ENCODE measurements at places on chromosomes 2 and 18.

DNA sequence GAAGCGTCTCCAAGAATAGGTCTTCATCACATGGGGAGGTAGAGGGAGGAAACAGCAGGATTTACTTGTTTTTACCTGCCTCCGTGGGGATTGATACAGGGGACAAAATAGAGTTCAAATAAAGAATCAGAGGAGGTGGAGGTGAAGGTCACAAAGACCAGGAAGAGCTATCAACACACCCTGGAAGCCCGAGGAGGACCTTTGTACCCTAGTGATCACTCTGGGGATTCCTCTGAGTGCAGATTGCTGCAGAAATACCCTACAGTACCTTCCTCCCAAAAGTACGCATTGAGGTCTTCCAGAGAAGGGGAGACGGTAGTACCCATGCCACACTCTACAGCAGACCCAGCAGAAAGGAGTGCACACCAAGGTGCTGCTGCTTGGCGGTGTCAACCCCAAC, 44.9 kb downstream of the OSR1 start:
- no peak for DNase-seq

DNA sequence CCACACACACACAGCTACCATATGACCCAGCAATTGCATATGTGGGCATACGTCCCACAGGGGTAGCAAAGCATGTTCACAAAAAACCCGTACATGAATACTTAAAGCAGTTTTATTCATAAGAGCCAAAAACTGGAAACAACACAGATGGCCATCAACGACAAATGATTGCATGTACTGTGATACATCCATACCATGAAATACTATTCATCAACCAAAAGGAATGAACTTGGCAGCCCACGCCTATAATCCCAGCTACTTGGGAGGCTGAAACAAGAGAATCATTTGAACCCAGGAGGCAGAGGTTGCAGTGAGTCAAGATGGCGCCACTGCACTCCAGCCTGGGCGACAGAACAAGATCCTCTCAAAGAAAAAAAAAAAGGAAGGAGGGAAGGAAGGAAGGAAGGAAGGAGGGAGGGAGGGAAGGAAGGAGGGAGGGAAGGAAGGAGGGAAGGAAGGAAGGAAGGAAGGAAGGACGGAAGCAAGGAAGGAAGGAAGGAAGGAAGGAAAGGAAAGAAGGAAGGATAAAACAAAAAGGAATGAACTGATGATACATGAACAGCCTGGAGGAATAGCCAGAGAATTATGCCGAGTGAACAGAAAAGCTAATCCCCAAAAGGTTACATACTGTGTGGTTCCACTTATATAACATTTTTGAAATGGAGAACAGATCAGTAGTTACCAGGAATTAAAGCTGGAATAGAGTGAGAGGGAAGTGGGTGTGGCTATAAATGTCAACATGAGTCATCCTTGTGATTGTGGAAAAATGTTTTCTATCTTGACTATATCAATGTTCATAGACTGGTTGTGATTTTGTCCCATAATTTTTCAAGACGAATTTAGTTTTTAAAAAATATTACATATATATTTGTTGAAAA, 19.6 kb upstream of the YPEL5 start:
- DNase-seq: no peak

DNA sequence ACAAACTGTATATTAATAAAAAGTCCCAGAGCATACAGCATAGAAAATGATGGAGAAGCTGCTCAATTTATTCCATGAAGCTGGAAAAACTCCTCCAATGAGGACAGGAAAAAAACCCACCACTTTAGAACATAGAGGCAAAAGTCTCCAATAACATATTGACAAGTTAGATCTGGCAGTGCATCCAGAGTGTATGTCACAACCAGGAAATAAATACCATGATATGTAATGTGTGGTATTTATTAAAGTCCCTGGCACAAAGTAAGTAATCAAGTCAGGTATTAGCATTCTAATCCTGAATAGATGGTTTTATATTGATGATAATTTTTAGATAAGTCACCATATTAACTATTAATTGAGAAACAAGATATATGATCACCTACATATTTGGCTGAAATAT, 427.3 kb upstream of the HS6ST1 start:
- DNase-seq: no peak

- no peak for DNase-seq
Observed at GRCh38 chr18:23673725-23674124, 11.0 kb upstream of the ANKRD29 start.

DNA sequence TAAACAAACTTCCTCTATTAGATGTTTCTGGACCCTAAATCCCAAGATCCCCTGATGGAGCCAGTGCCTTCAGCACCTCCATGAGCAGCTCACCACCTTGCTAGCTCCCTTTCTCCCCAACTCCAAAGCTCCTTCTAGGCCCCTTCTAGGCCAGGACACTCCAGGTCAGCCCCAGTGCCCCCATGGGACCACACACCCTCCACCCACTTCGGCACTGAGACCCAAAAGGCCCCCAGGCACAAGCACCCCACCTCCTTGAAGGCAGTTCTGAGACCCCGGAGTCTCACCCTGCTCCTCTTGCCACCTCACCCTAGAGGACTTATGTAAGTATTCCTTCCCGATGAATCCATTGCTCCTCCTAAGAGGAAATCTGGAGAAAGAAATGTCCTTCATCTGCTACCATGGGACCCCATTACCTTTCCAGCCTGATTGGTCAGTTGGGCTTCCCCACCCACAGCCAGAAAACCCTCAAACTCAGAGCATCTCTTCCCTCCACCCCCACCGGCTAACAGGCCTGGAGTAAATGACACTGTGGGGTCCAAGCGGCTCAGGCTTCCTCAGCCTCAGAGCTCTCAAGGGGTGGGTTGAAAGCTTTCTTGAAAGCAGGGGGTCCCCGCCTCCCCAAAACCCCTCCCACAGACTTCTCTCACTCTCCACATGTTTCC, 9.8 kb upstream of the ARMC9 start:
- no peak for DNase-seq
